LHCN-M2 (cell line): ENCODE measurements at places on chromosomes 3 and 15. TPM values are rescaled to one million over a fixed set of nuclear protein-coding genes. Genes with fewer than 3 reads are reported as not detected.

GRCh38 chr15:67156426-67156825 lies 91.0 kb downstream of the SMAD3 start:
- DNase-seq, result no peak

- no peak for DNase-seq
These were observed 14.0 kb downstream of the CHCHD4 start for GRCh38 chr3:14110699-14111098.

GRCh38 chr3:49213541-49213943 lies 42.1 kb downstream of the KLHDC8B start:
- no peak for DNase-seq

DNA sequence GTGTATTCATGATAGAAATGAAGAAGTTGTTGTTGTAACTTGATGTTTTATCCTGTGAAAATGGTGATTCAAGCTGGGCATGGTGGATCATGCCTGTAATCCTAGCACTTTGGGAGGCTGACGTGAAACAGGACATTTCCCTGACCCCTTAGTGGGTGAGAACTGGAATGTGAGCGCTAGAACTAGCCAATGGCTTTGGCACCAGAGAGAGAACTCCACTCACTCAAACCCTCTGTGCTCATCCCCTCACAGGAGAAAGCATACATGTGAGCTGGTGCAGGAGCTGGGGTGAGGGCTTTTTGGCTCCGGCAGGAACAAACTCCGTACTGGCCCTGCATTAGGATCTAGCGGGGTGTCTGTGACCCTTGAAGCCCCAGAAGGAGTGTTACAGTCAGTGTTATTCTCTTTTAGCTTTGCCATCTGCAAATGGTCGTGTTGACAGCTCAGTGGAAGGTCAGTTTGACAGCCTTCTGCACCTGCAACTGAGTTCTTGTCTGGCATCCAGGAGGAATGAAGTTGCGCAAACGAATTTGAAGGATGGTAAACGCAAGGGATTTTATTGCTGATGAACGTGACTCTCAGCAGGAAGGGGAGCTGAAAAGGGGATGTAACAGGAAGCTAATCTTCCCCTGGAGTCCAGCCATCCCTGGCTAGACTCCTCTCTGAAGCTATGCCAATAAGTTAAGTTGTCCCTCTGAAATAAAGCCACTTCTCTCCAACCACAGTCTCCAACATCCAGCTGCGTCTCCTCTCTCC lies 1016.6 kb upstream of the CADM2 start:
- DNase-seq, result no peak

GRCh38 chr3:43378066-43378935 lies 92.0 kb downstream of the SNRK start:
- peak; percentile 39 for DNase-seq

- DNase-seq, result no peak
These were observed 370.6 kb upstream of the ROBO2 start for GRCh38 chr3:76669322-76669721.

- DNase-seq, result no peak
These were observed 463.6 kb upstream of the NR2F2 start for GRCh38 chr15:95866711-95867440.

GRCh38 chr3:105788593-105788992 lies 80.2 kb downstream of the CBLB start:
- DNase-seq, result no peak

GRCh38 chr3:129343643-129344360 lies 65.1 kb downstream of the HMCES start:
- no peak for DNase-seq

DNA sequence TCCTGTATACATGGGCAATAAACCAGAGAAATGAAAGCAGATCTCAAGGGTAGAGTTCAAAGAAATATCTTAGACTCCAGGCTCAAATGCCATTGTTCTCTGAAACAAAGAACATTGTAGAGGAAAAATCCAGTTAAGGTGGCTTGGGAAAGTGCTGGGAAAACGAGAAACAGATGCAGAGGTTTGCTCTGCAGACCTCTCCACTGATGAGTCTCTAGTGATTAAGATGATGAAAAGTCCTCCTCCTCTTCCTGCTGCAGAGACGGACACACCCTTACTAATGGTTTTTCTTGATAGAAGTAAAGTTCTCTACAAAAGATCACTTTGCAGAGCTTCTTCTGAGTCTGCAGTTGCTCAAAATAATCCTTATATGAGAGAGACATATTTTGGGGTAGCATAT lies 264.7 kb downstream of the GABRG3 start:
- DNase-seq, result no peak

GRCh38 chr3:197327701-197328100 lies 29.3 kb upstream of the DLG1 start:
- DNase-seq, result peak; percentile 94

DNA sequence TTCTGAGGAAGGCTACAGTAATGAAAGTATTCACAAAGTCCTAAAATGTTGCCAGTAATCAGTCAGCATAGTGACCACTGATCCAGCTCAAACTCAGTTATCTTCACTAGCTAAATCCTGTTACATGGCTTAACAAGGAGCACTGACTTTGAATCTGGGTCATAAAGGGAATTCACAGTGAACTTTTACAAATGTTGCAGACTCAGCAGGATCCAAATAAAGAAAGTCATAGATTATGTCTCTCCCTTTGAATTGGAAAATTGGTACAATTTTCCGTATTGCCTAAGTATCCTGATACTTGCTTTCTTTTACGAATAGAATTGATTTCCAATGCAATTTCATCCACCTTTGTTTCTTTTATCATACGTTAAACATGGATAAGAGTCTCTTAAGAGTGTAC lies 431.5 kb upstream of the CNTN6 start:
- no peak for DNase-seq

DNA sequence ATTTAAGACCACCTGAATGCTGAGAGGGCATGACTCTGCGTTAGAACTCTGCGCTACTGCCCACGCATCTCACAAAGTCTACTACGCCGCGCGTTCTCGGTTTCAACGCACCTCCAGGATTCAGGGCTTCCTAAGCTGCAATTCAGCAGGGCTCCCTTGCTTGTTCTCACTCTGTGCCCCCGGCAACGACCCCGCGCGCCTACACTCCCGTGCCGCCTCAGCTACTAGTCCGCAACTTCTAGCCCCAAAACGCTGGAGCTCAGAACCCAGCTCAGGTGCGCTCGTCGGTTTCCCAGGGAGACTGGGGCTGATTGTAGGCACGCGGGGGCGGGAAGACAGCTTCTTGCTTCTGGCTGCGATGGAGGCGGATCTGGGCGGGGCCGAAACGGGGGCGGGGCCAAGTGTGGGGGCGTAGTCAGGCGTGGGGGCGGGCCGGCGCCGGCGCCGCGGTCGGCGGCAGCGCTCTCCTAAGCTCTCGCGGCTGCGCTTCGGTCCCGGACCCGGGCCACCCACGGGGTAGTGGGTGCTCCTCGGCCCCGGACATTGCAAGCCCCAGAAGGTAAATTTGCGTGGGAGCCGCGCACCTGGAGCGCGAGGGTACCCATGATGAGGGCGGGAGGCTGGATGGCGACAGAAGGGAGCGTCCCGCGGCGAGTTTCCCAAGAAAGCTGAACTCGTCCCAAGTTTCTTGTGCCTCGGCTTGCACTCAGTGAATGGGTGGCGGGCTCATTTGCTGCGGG lies at the start of gene ARHGEF26:
Gene ARHGEF26 (plus strand): TSS at position 430 of the 740 bp plus-strand sequence. CDS start 603 bp downstream, outside the sequence.
- peak; percentile 59 for DNase-seq

- no peak for DNase-seq
These were observed 108.1 kb downstream of the PDZRN3 start for GRCh38 chr3:73516631-73517030.

- DNase-seq, result no peak
These were observed 46.5 kb upstream of the CLDN18 start for GRCh38 chr3:137963463-137963862.

- peak; percentile 21 for DNase-seq
These were observed 113.2 kb upstream of the MYO5C start for GRCh38 chr15:52408823-52409222.

- no peak for DNase-seq
These were observed 109.1 kb upstream of the COL8A1 start for GRCh38 chr3:99529265-99529664.

GRCh38 chr15:26595611-26596010 lies 177.3 kb downstream of the GABRB3 start:
- no peak for DNase-seq

GRCh38 chr3:137325170-137325569 lies 367.4 kb downstream of the IL20RB start:
- DNase-seq, result no peak

DNA sequence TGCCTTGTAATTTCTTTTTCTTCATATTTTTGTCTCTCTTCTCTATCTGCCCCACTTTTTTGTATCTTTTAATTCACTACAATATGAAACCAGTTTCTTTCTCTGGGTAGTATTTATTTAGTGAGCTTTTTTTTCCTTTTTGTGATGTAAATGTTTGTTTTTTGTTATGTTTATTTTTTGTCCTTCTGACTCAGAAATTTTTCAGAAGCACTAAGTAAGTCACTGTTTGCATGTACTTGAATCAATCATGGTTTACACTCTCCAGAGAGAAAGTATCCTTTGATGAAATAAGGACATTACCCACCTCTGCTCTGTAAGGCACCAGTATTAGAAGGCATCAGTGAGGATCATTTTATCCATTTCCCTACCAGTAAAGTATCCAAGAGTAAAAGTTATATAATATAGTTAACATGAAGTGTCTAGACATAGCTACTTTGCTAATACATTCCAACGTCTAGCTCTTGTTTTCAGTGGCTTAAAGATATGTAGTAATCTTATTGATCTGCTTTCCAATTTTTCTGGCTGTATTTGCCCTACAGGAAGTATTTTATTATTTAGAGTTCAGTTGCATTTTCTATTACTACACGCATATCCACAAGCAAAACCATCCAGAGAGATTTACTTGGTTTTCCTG lies 25.4 kb downstream of the FILIP1L start:
- no peak for DNase-seq

Gene CDV3
- 166 and 176 TPM in 2 replicates for total RNA-seq

Gene THUMPD3
- 46.8 and 55.0 TPM in 2 replicates for total RNA-seq

Gene RLBP1
- total RNA-seq, result not detected in 2 replicates
